ENCODE measurements at places on chromosomes 11 and 22.

- DNase-seq = no peak
These were observed 240.2 kb downstream of the MN1 start for GRCh38 chr22:27561286-27561904.

DNA sequence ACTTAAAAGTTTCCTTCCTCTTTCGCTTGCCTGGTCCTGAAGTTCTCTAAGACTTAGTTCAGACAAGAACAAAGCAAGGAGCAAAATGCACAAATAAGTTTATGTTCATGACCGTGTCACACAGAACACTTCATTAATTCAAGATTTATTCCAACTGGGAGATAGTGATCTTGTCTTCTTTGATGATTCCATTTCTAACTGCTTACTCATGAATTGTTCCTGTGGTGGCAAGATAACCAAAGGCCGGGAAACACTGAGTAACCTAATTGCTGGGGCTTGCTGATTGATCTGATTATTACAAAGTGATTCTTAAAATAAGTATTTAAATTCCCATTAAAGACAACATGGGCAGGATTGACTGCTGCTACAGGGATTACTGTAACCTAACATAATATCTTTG is 1462.9 kb upstream of the RAG2 start:
- DNase-seq = no peak

GRCh38 chr11:80061056-80061455 is 620.2 kb upstream of the TENM4 start:
- no peak for DNase-seq

DNA sequence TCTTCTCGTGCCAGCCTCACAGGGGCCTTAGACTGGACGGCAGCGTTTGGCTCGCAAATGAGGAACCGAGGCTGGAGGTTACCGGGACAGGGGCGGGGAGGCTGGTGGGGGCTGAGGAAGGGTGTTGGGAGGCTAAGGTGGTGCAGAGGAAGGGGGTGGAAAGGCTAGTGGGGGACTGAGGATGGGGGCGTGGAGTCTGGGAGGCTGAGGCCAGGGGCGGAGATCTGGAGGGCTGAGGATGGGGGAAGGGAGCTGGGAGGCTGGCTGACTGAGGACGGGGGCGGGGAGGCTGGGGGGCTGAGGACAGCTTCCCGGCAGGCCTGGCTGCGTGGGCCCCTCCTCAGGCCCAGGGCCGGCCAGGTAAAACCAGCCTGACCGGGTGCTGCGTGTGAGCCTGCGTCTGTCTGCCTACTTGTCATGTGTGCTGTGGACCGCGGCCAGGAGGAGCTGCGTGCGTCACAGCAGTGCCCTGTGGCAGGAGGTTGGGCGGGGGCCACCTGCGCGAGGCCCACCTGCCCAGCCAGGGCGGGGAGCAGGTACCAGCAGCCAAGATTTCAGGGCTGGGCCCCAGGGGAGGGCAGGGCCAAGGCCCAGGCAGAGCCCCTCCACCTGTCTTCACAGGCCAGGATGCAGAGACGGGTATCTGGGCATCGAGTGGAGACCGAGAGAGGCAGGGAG is 9.4 kb upstream of the PIM3 start:
- no peak for DNase-seq

DNA sequence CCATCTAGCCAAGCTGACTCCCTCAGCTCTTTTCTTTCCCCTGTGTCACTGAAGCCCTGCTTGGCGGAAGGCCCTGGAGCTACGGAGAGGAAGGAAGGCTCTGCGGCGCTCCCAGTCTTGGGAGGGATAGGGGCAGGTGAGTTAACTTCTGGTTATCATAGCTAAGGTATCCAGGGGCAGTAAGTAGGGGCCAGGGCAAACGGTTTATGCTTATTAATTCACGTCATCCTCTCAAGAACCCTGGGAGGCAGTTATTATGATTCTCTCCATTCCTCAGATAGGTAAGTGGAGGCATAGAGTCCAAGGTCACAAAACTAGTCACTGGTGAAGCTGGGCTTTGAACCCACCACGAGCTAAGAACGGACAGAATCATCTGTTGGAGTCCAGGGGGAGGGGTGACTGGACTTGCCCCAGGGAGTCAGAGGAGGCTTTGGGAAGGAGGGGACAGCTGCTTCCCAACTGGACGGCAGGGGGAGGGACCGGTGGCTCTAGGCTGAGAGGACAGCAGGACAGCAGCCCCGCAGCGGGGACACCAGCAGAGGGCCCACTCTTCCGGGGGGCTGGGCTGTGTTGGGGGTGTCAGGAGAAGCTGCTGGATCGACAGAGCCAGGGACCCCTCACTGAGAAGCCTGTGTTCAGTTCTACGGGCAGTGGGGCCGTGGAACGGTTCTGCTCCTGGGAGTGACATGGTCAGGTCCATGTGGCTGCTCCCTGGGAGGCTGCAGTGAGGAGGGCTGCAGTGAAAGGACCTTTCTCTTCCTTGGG is 3.5 kb downstream of the BAIAP2L2 start:
- DNase-seq = no peak

- DNase-seq = no peak
These were observed 3.3 kb upstream of the DGCR8 start for GRCh38 chr22:20076627-20077172.

- DNase-seq = no peak
These were observed 522 bp downstream of the RHOG start for GRCh38 chr11:3840004-3840869.

DNA sequence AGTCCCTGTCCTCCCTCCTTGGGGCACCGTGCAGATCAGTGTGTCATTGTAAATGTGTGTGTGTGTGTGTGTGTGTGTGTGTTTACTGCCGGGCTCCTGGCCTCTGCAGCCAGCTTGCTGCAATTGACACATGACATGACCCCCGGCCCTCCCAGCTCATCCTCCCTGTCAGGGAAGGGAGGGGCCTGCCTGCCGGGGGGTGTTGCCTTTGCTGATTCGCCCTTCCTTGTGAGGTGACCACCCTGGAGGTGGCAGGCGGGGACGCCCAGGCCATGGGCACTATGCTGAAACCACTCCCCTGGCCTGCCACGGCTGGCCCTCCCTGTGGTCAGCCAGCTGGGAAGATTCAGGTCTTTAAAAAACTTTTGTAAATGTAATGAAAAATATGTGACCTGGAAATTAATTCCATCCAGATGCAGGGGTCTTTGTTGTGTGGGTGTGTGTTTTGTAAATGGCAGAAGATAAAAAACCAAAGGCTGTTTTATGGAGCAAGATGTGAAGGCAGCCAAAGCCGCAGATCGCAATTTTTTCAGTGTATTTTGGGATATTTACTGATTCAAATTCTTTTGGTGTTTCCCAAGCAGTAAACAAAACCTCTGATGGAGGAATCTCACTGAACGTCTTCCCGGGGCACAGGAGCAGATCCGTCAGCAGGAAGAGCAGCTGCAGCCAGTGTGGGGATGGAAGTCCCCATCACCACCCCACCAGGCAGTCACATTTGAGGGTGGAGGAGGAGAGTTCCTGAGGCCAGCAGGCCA is 23.2 kb downstream of the SHISAL1 start:
- no peak for DNase-seq

GRCh38 chr22:33832558-33833151 is 87.6 kb downstream of the LARGE1 start:
- DNase-seq = no peak

DNA sequence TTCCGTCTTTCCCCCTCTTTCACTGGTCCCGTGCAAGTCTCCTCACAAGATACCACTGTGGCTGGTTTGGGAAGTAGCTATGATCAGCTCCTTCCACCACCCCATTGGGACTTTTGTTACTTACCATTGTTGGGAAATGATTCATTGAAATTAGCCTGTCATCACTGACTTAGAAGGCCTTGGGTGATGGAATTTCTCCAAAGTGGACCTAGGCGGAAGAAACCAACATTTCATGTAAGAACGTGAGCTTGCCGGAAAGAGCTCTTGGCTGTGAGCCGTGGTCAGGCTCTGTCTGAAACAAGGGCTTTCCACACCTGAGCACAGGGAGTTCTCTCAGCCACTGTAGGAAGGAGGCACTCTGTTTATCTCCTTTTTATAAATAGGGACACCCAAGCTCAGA is 23.5 kb upstream of the CRYBB3 start:
- no peak for DNase-seq

- peak; percentile 67 for DNase-seq
These were observed 5.5 kb downstream of the UNC93B1 start for GRCh38 chr11:67998150-67999045.

DNA sequence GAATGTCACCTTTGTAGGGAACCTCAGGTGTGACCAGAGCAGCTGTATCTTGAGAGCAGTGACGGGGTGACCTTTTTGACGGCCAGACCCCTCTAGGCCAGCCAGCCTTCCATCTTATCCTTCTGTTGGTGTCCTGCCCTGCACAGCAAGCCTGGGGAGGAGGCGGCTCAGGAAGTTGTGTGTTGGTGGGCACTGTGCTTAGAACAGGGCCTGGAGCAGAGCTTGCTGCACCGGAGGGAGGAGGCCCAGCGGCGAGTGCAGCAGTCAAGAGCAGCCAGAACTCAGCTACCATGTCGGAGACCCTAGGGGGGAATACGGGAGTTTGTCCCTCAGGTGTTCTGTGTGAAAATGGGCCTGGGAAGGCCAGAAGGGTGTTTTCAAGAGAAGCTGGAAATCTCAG is 129.4 kb downstream of the OSBP2 start:
- DNase-seq = no peak

DNA sequence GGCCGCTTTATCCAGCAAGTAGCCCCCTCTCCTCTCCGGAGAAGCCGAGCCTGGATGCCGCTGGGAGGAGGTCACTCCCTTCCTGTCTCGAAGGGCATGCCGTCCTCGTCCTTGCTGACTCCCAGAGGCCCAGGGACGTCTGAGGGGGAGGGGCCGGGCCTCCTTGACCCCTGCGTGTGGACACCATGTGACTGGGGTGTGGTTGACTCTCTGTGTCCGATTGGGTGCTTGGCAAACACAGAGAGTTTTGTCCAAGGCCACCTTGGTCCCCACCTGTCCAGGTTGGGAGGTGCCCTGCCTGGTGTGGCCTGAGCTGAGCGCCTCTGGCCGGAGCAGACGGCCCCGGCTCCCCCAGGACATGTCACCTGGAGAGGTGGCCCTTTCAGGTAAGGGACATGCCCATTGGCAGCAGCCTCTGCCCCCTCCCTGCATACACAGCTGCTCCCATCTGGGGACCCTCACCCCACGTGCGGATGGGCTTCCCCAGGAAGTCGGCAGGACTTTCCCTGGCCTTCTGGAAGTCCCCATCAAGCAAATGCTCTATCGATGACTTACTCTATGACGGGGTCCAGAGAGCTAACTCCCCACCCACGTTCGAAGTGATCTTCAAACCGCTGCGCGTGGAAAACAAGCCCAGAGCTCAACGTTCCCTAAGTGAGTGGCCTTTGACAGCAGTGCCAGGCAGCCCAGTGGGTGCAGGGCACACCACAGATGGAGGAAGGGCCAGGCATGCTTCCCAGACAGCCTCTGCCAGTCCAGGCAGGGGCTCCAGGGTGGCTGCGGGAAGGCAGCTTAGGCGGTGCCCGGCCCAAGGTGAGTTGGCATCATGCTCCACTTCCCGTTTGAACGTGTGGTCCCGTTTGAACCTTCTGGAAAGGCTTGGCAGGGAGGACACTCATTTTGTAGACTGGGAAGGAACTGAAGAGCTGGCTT is at the start of gene SMIM38:
SMIM38 (plus strand) TSS at position 634 of the 933 bp plus-strand sequence. CDS start 1,912 bp downstream, outside the sequence.
- DNase-seq = peak; percentile 72

GRCh38 chr11:14953904-14954303 is 18.2 kb downstream of the CALCA start:
- DNase-seq = no peak

- no peak for DNase-seq
These were observed 15.2 kb upstream of the SORL1-AS1 start for GRCh38 chr11:121467965-121468364.

DNA sequence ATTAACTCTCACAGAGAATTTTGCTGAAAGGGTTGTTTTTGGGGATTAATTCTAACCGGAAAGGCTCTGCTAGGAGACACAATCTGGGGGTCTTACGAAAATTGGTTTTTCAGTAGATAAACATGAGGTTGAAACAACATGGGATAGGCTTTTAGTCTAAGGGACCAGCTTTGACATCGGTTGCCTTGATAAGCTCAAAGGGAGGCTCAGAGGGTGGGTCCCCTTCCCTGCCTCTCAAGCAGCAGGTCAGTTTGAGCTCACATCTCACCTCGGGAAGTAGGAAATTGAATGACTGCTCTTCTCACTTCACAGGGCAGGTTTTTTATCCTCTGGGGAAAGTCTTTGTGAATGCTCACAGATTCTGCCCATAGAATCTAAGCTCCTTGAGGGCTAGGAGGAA is 70.2 kb upstream of the KIRREL3 start:
- DNase-seq = no peak

GRCh38 chr11:112343368-112344039 is 82.8 kb upstream of the PLET1 start:
- DNase-seq = no peak

DNA sequence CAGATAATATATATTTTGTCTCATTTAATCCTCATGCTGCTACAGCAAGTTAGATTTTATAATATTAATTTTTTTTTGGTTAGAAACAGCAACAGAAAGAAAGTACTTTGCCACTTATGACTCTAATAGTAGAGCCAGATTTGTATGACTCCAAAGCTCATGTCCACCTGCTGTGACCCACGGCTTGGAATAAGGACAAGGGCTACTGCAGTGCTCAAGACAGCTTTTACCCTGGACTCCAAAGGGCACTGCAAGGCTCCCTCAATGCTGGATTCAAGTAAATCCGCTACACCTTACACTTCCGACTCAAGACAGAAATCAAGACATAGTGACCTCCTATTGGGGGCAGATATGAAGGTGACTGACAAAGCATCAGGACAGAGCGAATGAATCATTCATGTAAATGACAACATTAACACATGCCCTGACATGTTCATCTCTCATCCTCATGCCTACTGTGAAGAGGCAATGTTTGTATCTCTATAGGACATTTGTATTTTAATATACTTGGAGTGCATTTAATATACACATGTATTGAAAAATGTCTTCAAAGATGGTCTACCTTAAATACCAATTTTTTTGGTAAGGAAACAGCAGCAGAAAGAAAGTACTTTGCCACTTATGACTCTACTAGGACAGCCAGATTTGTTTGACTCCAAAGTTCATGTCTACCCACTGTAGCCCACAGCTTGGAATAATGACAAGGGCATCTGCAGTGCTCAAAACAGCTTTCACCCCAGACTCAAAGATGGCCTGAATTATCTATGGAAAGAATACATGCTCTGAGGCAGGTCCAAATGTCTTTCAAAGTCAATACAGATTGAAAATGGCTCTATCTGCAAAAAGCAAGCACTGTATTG is 375.6 kb upstream of the CCDC90B start:
- no peak for DNase-seq

- DNase-seq = peak; percentile 45
These were observed 32.0 kb upstream of the CCDC134 start for GRCh38 chr22:41768430-41768829.

DNA sequence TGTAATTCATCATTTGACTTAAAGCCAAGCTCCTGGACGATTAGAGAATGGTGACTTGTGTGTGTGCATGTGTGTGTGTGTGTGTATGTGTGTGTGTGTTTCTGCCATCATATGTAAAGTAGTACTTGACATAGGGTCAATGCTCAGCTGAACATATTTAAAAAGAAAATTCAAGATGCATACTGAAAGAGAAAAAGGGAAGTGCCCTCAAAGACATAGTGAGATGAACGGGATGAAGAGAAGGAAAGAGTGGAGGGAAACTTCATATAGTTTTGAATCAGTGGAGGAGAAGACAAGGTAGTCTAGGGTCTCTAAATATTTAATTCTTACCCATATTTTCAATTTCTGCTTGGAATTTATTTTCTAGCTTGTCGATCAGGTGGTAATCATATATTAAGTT is 4.0 kb downstream of the TCN1 start:
- no peak for DNase-seq
